CD4-positive, alpha-beta T cell treated with Interleukin-4 for 1 hour (primary cell): ENCODE measurements at places on chromosomes 1 and 21.
A peak's percentile ranks its signal among the peaks of the same experiment; 100 is the strongest.

DNA sequence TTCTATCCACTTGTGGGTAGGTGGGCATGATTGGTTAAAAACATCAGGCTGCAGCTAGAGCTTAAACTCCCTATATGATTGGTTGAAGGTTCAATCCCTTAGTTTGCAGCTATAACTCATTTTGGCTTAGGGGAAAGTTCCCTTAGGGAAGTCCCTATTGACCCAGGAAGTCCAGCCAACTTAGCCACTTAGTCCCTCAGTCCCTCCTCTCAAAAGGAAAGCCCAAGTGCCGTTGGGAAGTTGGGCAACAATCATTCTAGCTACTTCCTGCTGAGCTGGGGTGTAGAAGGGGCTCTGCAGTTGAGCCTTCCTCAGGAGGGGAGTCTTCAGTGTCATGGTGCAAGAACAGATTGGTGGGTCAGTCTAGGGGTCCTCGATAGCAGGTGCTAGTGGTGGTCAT is 12.2 kb downstream of the MSTO1 start:
- no peak for DNase-seq

DNA sequence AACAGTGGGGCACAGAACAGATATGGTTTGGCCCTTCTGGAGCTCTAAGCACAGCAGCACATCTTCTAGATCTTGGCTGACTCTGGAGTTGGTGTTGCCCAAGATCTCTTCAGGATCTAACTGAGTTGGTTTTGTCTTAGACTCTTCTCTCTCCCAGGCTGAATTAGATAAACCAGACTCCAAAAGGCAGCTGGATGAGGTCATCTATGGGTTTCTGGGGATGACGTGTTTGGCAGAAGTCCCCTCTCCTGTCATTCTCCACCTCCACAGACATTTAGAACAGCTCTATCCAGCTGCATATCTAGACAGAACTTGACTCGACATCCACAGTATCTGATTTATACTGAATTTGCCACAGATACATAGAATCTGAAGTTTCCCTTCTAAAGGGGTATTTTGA is 75.3 kb downstream of the ST6GALNAC5 start:
- no peak for DNase-seq

DNA sequence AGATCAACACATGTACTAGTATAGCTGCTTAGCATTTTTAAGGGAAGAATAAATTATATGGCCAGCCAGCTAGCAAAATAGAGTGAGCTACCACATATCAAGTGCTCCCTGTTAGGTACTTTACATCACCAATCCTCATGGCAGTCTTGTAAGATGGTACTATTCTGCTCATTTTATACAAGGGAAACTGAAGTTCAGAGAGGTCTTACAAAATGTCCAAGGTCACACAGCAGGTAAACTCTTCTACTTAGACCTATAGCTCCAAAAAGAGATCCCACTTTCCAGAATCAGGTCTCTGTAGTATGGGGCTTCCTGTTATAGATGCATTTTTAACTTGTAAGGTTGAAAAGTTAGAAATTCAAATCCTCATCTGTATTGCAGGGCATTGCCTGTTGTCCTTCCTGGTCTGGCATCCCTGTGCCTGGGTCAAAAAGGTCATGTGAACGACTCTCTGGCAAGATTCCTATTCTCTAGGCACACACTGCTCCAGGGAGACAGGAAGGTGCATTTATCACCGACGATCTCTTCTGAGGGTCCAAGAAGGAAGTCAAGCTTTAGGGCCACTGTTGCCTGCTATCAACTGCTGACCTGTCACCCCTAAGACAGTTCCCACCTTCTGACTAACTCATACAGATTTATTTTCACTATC is 41.1 kb downstream of the TRIT1 start:
- DNase-seq: no peak

- no peak for DNase-seq
Observed at GRCh38 chr1:27145934-27146354, 9.0 kb downstream of the SLC9A1 start.

- no peak for DNase-seq
Observed at GRCh38 chr21:42282715-42283114, 32.5 kb downstream of the TFF3 start.

DNA sequence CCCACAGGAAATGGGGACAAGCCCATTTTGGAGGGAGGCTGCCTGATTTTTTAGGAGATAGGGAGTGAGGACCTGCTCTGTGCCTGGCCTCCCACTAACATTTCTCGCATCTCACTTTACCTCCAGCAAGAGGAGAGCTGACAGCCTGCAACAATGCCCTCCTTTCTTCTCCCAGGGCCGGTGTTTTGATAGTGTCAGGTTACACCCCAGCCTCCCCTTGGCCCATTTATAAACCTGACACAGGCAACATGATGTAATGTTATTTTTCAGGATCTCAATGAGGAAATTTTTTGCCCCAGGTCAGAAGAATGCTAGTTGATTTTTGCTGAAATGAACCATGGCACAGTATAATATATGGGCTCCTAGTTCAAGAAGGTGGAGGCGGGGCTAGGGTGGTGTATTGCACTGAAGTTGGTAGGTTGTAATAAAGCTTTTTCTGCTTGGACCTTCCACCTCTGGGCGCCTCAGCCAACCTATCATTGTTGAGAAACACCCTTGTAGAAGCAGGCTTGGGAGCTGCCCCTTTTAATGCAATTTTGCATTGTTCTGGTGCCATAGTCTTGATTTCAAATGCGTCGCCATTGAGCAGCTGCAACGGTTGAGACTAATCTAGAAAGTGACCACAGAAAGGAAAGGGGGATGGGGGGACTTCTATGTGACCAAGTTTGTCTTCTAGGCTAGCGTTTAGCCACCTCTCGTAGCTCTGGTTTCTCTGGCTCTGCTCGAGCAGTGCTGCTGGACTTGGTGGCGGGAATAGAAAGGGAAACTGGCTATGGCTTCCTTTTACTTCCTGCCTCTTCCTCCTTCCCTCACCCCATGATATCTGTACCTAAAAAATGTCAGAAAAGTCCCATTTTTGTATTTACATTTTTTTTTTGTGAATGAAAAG is 53.0 kb downstream of the PBX1 start:
- DNase-seq: no peak

GRCh38 chr1:221069178-221069903 is 190.1 kb downstream of the HLX start:
- peak; percentile 28 for DNase-seq

GRCh38 chr1:166017395-166017794 is 149.4 kb downstream of the FAM78B start:
- DNase-seq: no peak

DNA sequence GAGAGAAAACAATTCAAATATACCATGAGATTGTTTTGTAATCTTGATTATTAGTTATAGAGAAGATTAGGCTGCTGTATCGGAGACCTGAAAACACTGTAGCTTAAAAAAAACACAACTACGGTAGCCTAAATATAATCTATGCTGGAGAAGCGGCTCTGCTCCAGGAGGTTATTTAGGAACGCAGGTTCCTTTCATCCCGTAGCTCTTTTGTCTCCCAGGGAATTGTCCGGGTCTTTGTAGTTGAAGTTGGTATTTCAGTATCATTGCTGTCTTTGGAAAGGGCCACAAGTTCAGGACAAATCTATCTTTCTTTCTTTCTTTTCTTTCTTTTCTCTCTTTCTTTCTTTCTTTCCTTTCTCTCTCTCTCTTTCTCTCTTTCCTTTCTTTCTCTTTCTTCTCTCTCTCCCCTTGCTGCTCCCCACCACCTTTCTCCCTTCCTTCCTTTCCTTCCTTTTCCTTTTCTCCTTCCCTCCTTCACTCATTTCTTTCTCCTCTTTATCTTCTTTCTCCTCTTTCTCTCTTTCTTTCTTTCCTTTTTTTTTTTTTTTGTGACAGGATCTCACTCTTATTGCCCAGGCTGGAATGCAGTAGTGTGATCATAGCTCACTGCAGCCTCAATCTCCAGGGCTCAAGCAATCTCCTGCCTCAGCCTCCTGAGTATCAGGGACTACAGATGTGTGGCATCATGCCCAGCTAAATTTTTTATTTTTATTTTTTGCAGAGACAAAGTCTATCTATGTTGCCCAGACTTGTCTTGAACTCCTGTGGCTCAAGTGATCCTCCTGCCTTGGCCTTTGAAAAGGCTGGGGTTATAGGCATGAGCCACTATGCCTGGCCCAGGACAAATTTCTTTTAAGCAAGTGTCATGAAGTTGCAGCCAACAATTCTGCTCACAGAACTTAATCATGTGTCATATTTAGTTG is 10.9 kb upstream of the NFIA start:
- DNase-seq: no peak
